ENCODE measurements at places on chromosomes 16 and 17. TPM values are rescaled to one million over a fixed set of nuclear protein-coding genes. Genes with fewer than 3 reads are reported as not detected.

The COPZ2 gene
- total RNA-seq = 91.8 TPM

The DOK4 gene
- 36.5 TPM for total RNA-seq

The NETO2 gene
- 31.8 TPM for total RNA-seq

The ACSM2A gene
- total RNA-seq = not detected

The ORC6 gene
- 41.4 TPM for total RNA-seq

The RNF227 gene
- total RNA-seq = 6.9 TPM

All from LHCN-M2 (cell line).